Activated CD8-positive, alpha-beta T cell treated with anti-CD3 and anti-CD28 coated beads for 36 hours (primary cell): ENCODE measurements at places on chromosomes 4 and X. TPM values are rescaled to one million over a fixed set of nuclear protein-coding genes. Genes with fewer than 3 reads are reported as not detected.
A peak's percentile ranks its signal among the peaks of the same experiment; 100 is the strongest.

Gene P2RY4
- total RNA-seq: 0.27 TPM

DNA sequence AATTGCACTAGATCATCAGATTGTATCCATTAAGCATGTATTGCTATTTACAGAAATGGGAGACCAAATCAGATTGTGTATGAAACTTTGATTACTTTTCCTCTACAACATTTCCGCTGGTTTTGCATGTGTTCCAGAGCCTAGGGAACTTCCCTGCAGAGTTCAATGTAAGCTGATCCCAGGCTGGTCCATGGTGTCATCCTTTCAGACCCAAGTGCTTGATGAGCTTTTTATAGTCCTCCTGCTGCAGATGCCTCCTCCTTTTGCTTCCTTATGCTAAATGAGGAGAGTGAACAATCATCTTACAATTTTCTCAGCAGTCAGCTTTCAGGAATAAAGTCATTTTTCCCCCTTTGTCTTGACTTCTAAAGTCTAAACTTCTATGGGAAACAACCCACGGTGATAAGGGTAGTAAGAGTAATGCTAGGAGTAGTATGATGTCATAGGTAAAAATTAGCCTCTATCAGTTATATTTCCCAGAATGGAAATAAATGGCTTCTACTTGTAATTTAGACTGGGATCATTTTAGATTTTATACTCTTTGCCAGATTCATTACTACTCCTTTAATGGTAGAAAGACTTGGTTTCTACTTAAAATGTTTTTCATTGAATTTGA is 55.1 kb upstream of the SLC4A4 start:
- no peak for DNase-seq

DNA sequence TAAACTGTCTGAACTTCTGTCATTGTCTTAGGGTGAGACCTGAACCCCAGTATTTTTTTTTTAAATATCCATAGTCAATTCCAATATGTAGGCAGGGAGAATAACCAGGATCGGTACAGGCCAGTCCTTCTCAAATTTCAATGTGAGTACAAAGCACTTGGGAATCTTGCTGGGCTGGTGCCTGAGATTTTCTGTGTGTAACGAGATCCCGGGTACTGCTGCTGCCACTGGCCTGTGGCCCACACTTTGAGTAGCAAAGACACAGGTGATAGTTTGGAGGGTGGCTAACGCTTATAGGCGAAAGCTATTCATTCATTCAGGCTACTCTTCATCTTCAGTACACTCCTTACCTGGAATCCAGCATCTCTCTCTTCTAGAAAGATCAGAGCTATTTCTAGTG is 923.6 kb upstream of the TENM3 start:
- DNase-seq: no peak

DNA sequence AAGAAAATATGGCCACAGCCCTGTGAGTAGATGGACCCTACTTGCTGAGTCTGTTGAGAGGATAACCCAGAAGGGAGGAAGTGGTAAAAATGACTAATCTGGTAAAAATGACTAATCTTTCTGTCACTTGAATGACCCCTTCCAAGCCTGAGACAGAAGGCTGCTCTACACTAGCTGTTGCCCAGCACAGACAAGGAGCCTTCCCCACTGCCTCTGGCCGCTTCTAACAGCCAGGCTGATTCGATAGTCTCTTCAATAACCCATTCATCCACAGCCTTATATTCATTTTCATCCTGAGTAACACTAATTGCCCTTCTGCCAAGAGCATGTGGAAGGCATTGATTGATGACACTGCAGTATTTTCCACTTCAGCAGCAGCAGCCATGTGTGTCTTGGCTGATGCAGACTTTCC is 18.4 kb downstream of the MAGEB17 start:
- peak; percentile 10 for DNase-seq
